ENCODE measurements at places on chromosomes 2 and 18.

DNA sequence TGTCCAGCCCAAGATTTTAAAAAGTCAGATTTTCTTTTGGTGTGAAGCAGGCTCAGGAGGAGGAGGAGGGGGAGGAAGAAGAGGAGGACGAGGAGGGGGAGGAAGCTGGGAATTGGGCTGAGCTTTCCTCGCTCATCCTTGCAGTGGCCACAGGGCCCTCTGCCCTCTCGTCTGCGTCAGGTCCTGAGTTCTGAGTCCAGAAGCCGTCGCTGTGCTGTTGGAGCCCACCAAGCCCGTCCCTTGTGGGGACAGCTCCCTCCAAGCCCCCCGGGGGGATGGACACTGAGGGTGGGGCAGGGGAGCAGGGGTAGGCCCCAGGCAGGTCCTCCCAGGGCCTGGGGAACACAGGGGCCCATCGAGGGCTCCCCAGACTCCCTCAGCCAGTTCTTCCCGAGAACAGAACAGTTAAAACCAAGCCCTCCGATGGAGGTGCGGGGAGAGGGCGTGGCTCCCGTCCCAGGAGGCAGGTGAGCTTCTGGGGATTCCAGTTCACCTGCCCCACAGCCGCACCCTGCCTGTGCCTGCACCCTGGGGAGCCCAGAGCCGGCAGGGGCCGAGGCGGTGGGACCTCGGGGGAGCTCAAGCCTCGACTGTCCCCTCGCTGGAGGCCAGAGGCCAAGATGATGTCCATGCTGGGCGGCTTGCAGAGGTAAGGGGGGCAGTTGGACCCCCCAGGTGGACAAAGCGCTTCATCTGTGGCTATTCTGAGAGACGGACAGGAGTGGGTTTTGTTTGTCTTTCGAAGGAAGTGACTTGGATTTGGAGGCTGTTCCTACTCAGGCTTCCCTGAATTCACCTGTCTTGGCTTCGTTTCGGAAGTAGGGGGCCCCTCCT is at the start of gene GAL3ST2:
Gene GAL3ST2, plus strand, starts transcription at position 487 of the 834 bp plus-strand sequence. Its CDS starts 134 bp downstream, at position 621.
- no peak for DNase-seq

DNA sequence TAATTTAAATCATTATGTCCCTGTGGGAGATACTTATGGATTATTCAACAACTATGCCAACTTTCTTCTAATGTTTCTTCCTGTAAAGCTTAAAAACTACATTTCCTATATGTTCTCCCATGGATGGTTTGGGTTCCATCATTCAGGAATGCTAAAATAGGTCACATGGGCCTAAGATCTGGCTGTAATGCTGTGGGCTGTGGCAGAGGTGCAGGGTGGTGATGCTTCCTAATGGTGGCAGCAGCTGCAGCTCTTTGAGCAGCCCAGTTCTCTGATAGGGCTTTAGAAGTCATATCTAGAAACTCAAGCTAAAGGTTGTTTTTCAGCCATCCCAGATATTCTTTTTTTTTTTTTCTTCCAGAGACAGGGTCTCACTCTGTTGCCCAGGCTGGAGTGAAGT is 266.1 kb downstream of the ZNF385B start:
- no peak for DNase-seq

DNA sequence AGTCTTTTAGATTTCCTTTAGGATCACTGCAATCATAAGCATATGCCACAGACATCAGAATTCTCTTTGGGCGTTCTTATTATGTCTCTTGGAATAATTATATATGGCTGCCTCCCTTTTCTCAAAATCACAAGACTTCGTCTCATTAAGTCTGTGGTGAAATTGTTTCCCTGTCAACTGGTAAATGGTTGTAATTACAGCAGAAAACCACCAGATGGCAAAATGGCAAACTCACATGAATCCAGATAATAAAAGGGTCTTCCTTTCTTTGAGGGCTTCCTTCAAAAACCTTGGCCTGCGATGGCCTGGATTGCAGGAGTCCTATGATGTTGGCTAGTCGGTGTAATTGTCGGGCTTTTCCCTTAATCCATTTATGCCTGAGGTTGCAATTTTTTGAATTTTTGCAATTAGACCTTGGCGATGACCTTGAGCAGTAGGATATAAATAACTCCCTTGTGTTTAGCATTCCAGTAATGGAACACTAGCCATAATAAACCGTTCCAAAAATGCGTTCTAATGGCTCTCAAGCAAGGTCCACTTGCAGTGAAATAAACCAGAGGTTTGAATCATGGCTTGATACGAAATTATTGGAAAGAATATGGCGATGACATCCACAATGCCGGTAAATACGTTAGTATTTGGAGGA is 656.4 kb downstream of the MBD2 start:
- DNase-seq: no peak

- DNase-seq: no peak
Measured at GRCh38 chr2:127228102-127228501, 8.0 kb upstream of the CYP27C1 start.

DNA sequence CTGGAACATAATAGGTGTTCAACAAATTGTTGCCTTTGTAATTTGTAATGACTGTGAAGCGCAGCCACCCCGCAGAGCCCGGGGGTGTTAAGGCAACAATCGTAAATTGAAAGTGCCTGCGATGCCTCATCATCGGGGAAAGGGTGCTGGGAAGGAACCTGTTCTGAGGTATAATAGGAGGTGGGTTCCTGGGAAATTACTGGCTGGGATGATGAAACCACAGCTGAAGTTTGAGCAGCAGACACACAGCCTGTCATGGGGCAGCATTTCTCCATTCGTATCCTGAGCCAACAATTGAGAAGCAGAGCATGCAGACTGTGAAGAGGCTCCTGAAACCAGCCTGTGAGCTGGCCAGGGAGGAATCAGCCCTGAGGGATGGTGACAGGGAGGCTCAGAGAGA is 404.0 kb upstream of the MYT1L start:
- DNase-seq: no peak

GRCh38 chr2:183474912-183475695 is 350.9 kb downstream of the NUP35 start:
- DNase-seq: no peak

GRCh38 chr2:487186-488079 is 189.8 kb downstream of the TMEM18 start:
- no peak for DNase-seq

All from T follicular helper cell (primary cell).